ENCODE measurements at places on chromosomes 7 and 10. TPM values are rescaled to one million over a fixed set of nuclear protein-coding genes. Genes with fewer than 3 reads are reported as not detected.

OR2A5 gene
- total RNA-seq, result not detected

DNA sequence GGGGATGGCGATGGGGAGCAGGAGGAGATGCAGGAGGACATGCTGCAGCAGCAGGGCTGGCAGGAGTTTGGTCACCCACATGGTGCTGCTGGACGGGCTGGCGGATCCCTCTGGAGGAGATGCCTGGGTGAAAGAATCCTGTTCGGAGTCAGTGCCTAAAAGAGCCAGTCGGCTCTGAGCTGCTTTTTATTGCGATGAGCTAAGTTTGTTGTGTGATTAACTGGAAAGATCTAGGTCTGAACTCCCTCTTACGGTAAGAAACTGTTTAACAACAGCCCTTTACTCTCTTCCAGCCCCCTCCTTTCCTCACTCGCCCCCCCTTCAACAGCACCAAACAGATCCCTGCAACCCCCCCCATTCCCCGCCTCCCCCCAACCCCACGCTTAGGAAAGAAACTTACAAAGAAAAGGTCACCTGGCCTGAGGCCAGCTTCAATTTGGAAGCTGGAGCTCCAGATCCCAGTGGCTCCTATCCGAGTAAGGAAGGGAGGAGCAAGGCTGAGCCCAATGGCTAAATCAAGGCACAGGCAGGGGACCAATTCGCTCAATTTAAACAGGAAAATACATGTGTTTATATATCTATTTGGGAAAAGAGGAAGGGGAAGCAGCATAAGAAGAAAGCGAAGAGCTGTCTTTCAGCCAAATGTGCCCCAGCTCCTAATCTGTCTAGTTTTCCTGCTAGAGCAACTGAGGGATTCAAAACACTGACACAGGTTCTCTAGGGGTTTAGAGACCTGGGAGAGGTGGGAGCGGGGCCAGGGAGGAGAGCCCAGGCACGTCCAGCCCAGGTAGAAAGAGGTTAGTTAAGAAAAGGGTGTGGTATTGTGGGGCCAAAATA is at the start of gene HGF:
Gene HGF (minus strand): TSS at position 157 of the 837 bp plus-strand sequence. CDS start 76 bp downstream, at position 81.
- H3K4me1 ChIP-seq, result no peaks in the 10 kb centered on the region
- no peak for DNase-seq
- no peaks in the 10 kb centered on the region for H3K27me3 ChIP-seq
- H3K4me3 ChIP-seq, result no peak within 1 kb of the TSS

DNA sequence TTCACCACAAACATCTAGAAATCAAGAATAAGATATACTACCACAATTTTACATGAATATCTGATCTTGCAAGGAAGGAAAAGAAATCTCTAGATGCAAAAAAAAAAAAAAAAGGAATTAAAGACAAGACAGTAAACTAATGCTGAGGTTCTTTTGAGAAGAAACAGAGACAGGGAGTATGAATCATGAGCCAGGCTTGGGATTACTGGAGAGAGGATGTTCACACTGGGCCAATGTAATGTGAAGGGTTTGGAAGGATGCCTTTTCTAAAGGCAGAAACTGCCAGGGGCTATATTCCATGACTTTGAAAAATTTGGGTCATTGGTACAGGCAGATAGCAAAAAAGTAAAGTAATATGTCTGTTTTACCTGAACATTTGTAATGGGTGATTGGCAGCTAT is 573.0 kb upstream of the IGFBP3 start:
- H3K4me3 ChIP-seq, result no peak overlapping the region
- H3K36me3 ChIP-seq, result no peaks in the 10 kb centered on the region
- no peak for DNase-seq
- no peak overlapping the region for H3K27ac ChIP-seq
- H3K27me3 ChIP-seq, result no peaks in the 10 kb centered on the region

CADPS2 gene
- total RNA-seq, result not detected

DNA sequence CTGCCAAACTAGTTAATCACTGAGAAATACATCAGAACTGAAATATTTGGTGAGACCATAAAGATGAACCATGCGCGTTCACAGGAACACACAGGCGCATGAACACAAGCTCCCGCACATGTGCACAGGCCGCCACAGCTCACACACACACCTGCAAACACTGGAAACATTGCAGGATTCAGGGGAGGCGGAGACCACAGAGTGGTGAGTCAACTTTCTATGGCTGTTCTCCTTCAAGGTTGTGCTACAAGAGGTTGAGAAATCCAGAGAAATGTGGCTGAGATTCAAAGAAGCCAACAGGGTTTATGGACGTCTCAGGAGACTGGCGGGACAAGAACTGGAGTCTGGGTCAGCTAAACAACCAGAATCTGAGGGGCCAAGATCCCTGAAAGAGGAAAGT is 17.8 kb downstream of the ESYT2 start:
- H3K4me3 ChIP-seq, result no peak overlapping the region
- H3K27ac ChIP-seq, result no peak overlapping the region
- H3K4me1 ChIP-seq, result peaks cover 26% of the 10 kb centered on the region
- H3K36me3 ChIP-seq, result no peaks in the 10 kb centered on the region
- no peak for DNase-seq
- H3K27me3 ChIP-seq, result no peaks in the 10 kb centered on the region

DNA sequence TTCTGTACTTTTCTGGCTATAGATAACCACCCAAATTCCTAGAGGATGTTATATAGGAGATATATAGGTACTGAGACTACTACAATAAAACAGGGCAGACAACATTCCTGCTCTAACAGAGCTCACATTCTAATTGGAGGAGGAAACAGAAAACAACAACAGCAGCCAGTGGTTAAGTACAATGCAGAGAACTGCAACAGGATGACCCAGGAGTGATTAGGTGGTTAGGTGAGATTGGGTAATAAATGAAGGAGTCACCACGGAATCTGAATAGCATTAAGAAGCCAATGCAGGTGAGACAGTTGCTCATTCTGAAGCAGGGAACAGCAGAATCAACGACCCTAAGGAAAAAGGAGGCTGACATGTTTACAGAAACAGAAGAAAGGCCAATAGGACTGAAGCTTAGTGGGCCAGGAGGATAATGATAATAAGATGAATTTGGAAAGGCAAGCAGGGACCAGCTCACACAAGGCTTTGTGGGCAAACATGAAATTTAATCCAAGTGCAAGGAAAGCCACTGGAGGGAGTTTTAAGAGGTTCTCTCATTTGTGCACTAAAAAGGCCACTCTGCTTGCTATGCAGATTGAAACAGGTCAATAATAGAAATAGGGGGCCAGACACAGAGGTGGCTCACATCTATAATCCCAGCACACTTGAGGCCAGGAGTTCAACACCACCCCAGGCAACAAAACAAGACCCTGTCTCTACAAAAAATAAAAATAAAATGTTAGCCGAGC is 16.9 kb upstream of the REEP3 start:
- H3K4me3 ChIP-seq, result no peak overlapping the region
- H3K27ac ChIP-seq, result no peak overlapping the region
- H3K4me1 ChIP-seq, result no peaks in the 10 kb centered on the region
- no peak for DNase-seq

GRCh38 chr10:52213321-52213752 is 100.7 kb upstream of the DKK1 start:
- DNase-seq, result no peak
- H3K27me3 ChIP-seq, result no peaks in the 10 kb centered on the region
- no peak overlapping the region for H3K27ac ChIP-seq
- peaks cover 28% of the 10 kb centered on the region for H3K4me1 ChIP-seq

DNA sequence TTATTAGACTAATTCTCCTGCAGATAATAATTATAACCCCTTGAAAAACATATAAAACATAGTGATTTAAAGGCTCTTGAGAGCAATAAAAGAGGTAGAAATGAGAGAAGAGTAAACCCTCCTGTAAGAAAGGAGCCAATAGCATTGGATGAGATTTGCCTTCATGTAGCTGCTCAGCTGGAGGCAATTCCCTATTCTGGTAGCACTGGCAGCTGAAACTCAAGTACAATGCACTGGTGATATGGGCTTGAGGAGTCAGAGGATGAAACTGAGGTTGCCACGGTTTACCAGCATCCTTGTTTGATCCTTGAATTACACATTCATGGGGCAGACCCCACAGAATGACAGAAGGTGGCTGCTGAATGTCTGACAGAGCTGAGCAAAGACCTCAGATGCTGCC is 76.4 kb downstream of the CTTNBP2 start:
- no peak for DNase-seq
- no peaks in the 10 kb centered on the region for H3K4me1 ChIP-seq
- no peaks in the 10 kb centered on the region for H3K27me3 ChIP-seq
- no peak overlapping the region for H3K27ac ChIP-seq

HSPA12A gene
- total RNA-seq, result 18.8 TPM

FBXL13 gene
- total RNA-seq, result 4.0 TPM

DNA sequence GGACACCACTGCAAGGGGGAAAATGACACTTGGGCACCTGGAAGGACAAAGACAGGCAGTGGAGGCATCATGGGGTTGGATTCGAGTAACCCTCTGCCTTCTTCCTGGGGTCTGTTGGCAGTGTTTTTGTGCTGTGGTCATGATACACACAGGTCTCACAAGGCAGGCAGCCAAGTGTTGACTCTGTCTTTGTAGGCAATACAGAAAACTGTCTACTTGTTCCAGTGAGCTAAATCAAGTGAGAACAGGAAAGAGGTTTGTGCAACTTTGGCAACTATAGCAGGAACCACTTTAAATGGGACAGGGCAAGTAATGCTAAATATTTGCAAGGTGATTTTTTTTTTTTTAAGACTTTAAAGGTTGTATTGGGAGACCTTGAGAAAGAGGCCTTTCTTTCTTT is 578.6 kb upstream of the GALNT17 start:
- no peak overlapping the region for H3K27ac ChIP-seq
- no peaks in the 10 kb centered on the region for H3K4me1 ChIP-seq

CFTR gene
- not detected for total RNA-seq

DNA sequence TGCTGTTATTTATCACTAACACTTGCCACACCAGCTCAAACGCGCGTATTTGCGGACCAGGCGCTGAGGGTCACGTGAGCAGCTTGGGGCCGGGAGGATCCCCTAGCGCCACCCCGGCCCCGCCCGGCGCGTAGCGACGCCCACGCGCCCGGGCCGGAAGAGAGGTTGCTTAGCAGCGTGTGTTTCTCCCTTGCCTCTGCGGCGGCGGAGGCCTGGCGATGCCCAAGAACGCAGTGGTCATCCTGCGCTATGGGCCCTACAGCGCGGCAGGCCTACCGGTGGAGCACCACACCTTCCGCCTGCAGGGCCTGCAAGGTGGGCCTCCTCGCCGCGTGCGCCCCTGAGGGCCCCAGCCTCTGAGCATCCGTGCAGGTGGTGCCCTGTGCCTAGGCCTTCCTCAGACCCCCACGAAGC is at the start of gene C10orf53:
Gene C10orf53 (plus strand): TSS at position 172 of the 414 bp plus-strand sequence. CDS start 47 bp downstream, at position 219.
- no peak within 1 kb of the TSS for H3K27ac ChIP-seq
- H3K4me1 ChIP-seq, result peaks cover 4% of the 10 kb centered on the region
- DNase-seq, result no peak
- H3K4me3 ChIP-seq, result no peak within 1 kb of the TSS
- peaks cover 13% of the 10 kb centered on the region for H3K27me3 ChIP-seq

- no peaks in the 10 kb centered on the region for H3K27me3 ChIP-seq
- no peak overlapping the region for H3K27ac ChIP-seq
- no peaks in the 10 kb centered on the region for H3K36me3 ChIP-seq
- H3K4me1 ChIP-seq, result no peaks in the 10 kb centered on the region
- H3K4me3 ChIP-seq, result no peak overlapping the region
Observed at GRCh38 chr10:126407831-126408230, 19.6 kb upstream of the ADAM12 start.

DNA sequence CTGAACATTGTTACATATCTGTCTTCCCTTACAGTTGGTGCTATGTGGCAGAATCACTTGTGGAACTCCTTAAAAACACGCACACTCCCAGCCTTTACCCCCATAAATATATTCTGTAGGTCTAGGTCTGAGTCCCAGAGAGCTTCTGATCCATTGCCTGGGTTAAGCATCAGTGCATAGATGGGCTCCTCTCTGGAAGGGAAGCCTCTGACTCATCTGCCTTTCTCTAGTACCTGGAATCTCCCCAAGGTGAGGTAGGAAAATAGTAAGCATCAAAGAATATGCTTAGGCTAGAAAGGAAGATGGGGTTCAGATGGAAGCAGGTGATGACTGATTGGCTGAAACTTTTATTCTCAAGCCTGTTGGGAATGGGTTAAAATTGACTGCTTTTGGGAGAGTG is 26.1 kb downstream of the PROSER2 start:
- H3K36me3 ChIP-seq, result no peaks in the 10 kb centered on the region
- no peaks in the 10 kb centered on the region for H3K27me3 ChIP-seq
- no peak for DNase-seq
- no peaks in the 10 kb centered on the region for H3K4me1 ChIP-seq
- no peak overlapping the region for H3K27ac ChIP-seq

GRCh38 chr7:80263333-80263732 is 128.7 kb downstream of the GNAI1 start:
- no peak overlapping the region for H3K4me3 ChIP-seq
- no peaks in the 10 kb centered on the region for H3K27me3 ChIP-seq
- no peak for DNase-seq
- H3K36me3 ChIP-seq, result no peaks in the 10 kb centered on the region
- H3K4me1 ChIP-seq, result no peaks in the 10 kb centered on the region

HOXA10 gene
- total RNA-seq, result not detected

- H3K36me3 ChIP-seq, result peaks cover 5% of the 10 kb centered on the region
- DNase-seq, result no peak
- no peaks in the 10 kb centered on the region for H3K4me1 ChIP-seq
- no peak overlapping the region for H3K27ac ChIP-seq
- H3K4me3 ChIP-seq, result no peak overlapping the region
Observed at GRCh38 chr10:110045772-110046171, 38.0 kb downstream of the ADD3 start.

- no peaks in the 10 kb centered on the region for H3K4me1 ChIP-seq
- no peaks in the 10 kb centered on the region for H3K27me3 ChIP-seq
- DNase-seq, result no peak
- H3K27ac ChIP-seq, result no peak overlapping the region
Observed at GRCh38 chr7:33722383-33723101, 182.8 kb upstream of the BMPER start.

GRCh38 chr10:113987805-113988204 is 55.9 kb upstream of the ADRB1 start:
- no peaks in the 10 kb centered on the region for H3K36me3 ChIP-seq
- H3K4me3 ChIP-seq, result no peak overlapping the region
- no peaks in the 10 kb centered on the region for H3K27me3 ChIP-seq
- no peak overlapping the region for H3K27ac ChIP-seq
- no peak for DNase-seq

GRCh38 chr10:132593900-132594876 is 56.6 kb downstream of the INPP5A start:
- peak; percentile 78 for DNase-seq
- H3K27ac ChIP-seq, result peak overlapping the region; percentile 90
- no peak overlapping the region for H3K4me3 ChIP-seq
- peaks cover 50% of the 10 kb centered on the region for H3K4me1 ChIP-seq

GRCh38 chr7:137968890-137969289 is 33.0 kb downstream of the CREB3L2 start:
- no peak overlapping the region for H3K27ac ChIP-seq
- no peaks in the 10 kb centered on the region for H3K4me1 ChIP-seq
- DNase-seq, result no peak
- no peaks in the 10 kb centered on the region for H3K27me3 ChIP-seq
- H3K4me3 ChIP-seq, result no peak overlapping the region
